ENCODE measurements at places on chromosomes 16 and 17.

DNA sequence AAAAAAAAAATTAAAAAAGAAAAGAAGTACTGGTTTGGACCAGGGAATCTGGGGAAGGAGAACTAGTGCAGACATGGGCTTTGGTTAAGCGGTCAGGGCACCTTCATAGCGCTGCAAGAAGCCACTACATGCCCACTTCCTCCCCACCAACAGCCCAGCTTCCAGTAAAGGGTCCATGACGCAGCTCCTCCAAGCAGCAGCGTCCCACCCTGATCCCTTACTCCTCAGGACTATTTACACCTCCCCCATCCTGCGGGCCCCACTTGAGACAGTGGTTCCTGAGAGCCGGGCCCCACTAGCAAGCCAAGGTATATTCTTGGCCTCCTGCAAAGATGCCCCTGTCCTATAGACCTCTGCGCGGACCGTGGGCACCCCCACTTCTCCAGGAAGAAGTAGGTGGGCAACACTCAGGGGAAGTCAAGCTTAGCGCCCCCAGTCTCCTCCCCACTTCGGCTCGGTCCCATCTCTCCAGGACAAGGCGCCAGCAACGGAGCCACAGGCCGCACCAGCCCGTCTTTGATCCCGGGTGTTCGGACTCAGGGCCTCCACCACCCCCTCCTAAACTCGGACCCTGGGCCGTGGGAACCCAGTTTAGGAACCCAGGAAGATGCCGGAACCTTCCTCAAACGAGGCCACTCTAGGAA, 913 bp upstream of the PRR14 start:
- DNase-seq: peak; percentile 20

- no peak for DNase-seq
Observed at GRCh38 chr17:64230791-64231408, 32.2 kb downstream of the TEX2 start.

- no peak for DNase-seq
Observed at GRCh38 chr16:66162821-66163220, 203.7 kb upstream of the CDH5 start.

- DNase-seq: no peak
Observed at GRCh38 chr16:582614-583331, 7.1 kb upstream of the RAB40C start.

DNA sequence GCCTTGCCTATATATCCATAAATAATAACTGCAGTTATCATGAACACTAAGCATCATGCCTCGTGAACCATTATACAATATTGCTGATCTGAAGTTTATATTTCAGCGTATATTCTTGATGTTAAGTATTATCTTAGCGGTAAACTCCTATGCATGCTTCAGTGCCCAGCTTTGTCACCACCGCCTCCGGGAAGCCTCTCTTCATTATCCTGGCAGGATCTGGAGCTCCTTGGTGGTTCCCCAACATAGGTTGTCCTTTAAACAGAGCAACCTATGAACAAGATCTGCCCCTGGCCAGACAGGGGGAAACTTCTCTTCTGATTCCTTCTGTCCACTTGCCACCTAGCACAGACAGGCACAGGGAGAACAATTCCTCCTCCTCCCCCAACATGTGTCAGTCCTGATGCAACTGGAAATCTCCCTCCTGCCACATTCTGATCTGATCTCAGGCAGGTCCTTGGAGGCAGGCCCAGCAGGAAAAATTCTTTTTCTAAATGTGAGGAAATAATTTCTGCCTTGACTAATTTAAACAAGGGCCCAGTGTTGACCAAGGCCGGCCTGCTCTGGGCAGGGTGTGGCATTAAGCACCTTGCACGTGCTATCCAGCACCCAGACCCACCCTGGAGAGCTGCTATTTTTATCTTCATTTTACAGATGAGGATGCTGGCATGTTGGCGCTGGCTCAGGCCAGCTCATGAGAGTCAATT, 22.4 kb downstream of the SPNS2 start:
- no peak for DNase-seq

GRCh38 chr16:12024429-12024828, 47.9 kb downstream of the SNX29 start:
- DNase-seq: no peak
